ENCODE measurements at places on chromosomes 13 and 19.

GRCh38 chr19:27794494-27795042, 1418.4 kb downstream of the UQCRFS1 start:
- no peak for DNase-seq

GRCh38 chr13:30818323-30818960, 83.1 kb downstream of the ALOX5AP start:
- DNase-seq = no peak

- DNase-seq = no peak
These were observed 703 bp upstream of the CILP2 start for GRCh38 chr19:19537075-19538048.

DNA sequence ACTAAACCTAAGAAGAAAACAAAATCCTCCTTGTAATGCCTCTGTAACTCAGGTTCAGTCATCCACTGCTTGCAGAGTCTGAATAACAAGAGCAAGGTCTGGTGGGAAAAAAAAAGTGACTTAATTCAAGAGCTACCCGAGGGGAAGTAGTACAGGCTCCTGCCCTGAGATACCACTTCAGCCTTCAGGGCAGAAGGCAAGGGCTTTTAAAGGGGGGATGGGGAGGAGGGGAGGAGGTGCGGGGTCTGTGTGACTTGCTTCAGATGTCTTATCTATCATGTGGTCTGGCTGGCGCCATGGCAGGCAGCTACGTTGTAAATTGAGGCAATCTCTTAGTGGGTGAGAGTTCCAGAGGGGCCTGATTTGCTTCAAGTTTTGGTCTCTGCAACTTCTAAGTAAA, 66.7 kb downstream of the LRRC63 start:
- no peak for DNase-seq

GRCh38 chr13:24243302-24243701, 66.1 kb upstream of the C1QTNF9 start:
- no peak for DNase-seq

DNA sequence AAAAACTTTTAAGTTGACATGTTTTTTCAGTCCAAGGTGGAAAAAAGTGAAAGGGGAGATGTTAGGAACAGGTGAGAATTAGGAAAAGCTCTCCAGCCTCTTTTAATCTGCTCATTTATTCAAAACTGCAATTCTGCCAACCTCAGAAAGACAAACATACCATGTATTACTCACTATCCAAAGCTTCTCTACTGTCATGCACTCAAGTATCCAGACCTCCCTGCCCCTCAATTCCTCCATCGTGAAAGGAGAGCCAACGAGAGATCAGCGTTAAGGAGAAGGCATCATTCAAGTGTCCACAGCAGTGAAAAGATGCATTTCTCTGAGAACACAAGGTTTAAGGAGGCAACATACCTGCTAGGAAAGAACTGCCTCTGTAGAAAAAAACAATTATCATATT, 24.5 kb downstream of the DIAPH3 start:
- DNase-seq = no peak

DNA sequence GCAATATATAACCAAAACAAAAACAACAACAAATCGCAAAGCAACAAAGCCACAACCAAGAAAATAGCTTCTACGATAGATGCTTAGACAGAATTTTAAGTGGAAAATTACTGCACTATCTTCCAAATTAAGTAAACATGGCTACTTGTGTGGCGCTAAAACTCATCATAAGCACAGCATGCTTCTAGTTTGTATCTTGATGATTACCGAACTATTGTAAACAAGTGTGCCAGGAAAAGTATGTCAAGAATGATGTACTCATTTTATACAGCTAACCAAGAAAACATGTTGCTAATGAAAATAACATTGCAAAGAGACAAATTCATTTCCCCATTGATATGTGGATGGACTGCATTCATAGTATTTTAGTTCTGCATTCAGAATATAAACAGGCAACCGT, 271.9 kb upstream of the GPC6 start:
- DNase-seq = no peak

- DNase-seq = no peak
These were observed 207.4 kb downstream of the NHLRC3 start for GRCh38 chr13:39245688-39246087.

GRCh38 chr13:85313761-85314503, 485.3 kb downstream of the SLITRK6 start:
- DNase-seq = no peak

DNA sequence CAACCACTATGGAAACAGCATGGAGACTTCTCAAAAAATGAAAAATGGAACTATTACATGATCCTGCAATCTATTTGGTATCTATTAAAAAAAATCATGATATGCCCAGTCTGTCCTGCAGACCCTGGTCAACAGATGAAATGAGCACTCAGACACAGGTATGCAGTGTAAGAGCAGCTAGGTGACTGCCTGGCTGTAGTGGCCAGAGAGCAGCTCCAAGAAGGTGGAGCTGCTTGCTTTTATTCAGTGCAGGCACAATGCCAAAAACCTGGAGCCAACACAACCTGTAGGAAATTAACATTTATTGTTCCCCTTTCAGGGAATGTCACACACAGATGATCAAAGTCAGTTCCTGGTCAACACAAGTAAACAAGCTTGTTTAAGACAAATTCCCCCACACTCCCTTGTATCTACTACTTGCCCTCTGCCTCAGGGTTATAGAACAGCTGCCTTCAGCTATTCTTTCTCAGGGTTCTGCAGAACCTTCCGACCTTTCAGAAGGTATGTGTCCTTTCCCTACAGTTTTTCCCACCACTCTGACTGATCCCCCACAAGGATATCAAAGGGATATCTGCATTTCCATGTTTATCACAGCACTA, 933.7 kb upstream of the SLITRK5 start:
- no peak for DNase-seq

GRCh38 chr19:49448432-49448786, 3.2 kb downstream of the PIH1D1 start:
- no peak for DNase-seq

DNA sequence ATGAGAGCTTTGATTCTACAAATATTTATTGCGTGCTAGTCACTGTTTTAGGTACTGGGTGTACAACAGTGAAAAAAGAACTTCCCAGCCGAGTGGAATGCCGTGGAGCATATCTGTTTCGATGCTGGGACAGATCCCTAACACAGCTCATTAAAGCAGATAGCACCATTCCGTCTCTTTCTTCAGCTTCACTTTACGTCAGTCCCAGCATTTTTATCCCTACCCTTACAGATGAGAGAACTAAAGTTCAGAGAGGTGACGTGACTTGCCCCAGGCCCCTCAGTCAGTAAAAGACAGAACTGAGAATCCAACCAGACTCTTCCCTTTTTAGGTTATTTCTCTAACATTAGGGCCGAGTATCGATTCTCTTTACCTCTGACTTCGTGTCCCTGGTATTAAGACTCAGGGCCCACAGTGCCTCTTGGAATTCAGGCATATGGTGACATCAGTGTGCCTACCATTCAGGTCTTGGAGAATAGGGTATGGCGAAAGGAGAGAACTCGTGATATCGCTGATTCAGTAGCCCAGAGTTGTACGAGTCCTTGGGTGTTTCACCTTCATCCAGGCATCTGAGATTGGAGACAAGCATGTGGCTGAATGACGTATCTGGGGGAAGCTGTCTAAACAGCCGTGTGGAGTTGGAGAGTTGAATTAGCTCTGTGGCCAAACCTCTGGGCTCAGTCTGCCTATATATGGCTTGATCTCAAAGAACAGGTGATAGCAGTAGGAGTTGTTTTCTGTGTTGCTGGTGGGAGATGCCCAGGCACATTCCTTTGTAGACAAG, 27.1 kb downstream of the ACTN4 start:
- no peak for DNase-seq

- DNase-seq = no peak
These were observed 30.3 kb upstream of the CEACAM4 start for GRCh38 chr19:41657157-41657556.

DNA sequence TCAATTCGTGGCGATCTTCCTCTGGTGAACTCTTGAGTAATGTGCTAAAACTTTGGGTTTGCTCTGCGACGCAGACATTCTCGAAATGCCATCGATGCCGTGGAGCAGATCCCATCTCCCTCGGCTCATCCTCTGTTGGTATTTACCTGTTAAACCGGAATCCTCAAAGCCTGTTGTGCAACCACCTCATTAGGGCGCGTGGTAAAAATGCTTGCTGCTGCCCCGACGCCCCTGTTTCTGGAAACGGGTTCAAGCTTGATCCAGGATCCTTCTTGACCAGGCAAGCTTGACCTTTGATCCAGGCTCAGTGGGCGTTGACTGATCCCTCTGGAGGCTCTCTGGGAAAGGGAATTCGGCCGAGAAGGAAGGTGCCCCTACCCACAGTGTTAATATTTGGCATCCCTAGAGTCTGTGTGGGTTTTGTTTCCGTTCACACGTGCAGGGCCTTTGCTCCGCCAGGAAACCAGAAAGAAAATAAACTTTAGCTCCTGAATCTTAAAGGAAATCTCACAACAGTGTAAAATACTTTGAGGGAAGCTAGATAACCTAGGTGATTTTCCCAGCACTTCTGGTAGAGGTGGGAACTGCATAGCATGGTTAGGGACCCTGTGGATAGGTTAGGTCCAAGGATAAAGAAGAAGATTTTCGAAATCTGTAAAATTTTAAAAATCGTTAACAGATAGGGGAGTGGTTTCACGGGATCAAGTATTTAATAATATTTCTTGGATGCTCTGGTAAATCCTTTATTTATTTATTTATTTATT, 1.1 kb downstream of the LSM14A start:
- no peak for DNase-seq

DNA sequence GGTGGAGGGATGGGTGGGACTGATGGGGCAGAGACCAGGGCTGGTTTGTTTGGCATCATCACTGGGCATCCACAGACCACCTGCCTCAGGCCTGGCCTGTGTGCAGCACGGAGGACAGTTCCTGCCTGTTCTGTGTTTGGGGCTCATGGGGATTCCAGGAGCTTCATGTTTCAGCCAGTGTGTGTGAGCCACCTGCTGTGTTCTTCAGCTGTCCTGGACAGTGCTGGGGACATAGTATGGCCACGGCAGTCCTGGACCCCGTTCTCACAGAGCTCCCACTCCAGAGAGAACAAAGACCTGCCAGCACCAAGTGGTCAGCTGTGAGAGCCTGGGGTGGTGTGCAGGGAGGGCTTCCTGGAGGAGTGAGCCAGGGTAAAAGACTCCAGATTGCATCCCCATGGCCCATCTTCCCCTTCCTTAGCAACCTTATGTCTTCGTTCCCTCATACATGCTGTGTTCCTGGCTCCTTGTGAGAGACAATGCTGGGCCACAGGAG, 2.0 kb upstream of the CCDC97 start:
- no peak for DNase-seq

DNA sequence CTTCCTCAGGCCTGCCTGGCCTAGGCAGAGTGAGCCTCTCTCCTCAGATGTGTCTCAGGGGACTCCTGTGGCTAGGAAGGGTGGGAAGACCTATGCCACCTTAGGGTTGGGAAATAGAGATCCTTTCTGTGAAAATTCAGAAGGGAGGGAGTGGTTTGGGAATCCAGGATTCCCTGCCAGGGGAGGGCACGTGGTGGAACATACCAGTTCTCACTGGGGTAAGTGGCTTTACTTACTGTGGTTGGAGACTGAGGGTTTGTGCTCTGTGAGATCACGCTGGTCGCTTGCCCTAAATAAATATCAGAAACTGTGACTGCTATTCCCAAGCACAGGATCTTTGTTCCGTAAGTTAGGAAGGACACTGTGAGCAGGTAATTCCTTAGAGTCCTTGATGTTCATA, 16.9 kb downstream of the CEACAM1 start:
- no peak for DNase-seq

DNA sequence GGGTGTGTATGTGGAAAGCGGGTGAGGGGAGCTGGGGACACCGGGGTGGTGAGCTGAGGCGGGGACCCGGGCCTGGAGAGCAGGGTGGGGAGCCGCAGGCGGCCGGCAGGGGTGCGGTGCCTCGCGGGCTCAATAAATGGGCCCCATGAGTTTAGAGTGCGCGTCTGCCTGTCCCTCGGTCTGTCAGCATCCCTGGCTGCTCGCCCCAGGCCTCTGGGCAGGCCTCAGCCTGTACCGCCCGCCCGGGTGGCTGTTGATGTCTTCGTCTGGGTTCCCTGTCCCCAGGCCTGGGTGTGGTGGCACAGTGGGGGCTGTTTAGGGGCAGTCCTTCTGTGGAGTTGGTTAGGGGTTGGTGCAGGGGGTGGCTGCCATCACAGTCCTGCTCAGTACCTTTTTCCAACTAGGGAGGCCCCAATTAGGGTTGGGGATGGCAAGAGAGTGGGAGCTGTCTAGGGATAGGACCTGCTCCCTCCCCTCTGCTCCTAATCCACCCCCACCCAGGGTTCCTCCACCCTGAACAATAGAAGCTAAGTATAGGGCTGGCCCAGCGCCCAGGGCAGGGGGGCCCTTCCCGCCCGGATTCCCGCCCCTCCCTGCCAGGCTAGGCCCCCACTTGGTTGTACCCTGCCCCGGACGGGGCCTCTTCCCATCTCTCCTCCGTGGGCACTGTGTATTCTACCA, 12.2 kb downstream of the CIC start:
- no peak for DNase-seq

DNA sequence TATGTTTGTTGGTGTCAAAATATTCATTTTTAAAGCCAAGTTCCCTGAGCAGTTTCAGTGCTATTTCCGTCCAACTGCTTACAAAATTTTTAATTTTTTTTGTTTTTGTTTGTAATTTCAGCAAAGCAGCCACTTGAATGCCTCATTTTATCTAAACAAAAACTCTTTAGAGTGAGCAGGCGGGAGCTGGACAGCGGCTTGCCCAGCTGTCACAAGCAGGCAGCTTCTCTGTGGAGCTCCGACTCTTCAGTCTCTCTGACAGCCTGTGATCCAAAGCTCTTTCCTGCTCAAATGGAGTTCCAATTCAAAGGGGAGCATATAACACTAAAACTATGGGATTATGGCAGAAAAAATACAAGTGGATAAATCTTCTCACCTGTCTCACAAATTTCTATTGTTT, 618.3 kb upstream of the PCDH20 start:
- no peak for DNase-seq

- DNase-seq = no peak
These were observed 16.6 kb downstream of the OLFM4 start for GRCh38 chr13:53045189-53045588.

DNA sequence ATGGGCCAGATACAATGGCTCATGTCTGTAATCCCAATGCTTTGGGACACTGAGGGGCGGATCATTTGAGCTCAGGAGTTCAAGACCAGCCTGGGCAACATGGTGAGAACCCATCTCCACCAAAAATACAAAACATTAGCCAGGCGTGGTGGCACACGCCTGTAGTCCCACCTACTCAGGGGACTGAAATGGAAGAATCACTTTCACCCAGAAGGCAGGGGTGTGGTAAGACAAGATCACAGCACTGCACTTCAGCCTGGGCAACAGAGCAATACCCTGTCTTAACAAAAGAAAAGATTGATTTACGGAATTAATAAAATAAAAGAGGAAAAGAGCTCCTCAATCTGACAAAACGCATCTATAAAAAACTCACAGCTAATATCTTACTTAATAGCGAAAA, 22.7 kb downstream of the USP12 start:
- DNase-seq = no peak

GRCh38 chr13:93687261-93687660, 460.7 kb downstream of the GPC6 start:
- DNase-seq = no peak

- no peak for DNase-seq
These were observed 4.2 kb downstream of the FIZ1 start for GRCh38 chr19:55594996-55595545.

- DNase-seq = no peak
These were observed 262.5 kb downstream of the DIAPH3 start for GRCh38 chr13:59901191-59901590.

GRCh38 chr19:44662691-44663385, 8.4 kb upstream of the CEACAM19 start:
- DNase-seq = no peak
